ENCODE measurements at places on chromosomes 7 and 10. TPM values are rescaled to one million over a fixed set of nuclear protein-coding genes. Genes with fewer than 3 reads are reported as not detected.

Gene OPALIN
- total RNA-seq: not detected

- no peaks in the 10 kb centered on the region for H3K36me3 ChIP-seq
- H3K4me3 ChIP-seq: no peak overlapping the region
- DNase-seq: no peak
- peaks cover 10% of the 10 kb centered on the region for H3K27me3 ChIP-seq
- no peak overlapping the region for H3K27ac ChIP-seq
- H3K4me1 ChIP-seq: peaks cover 7% of the 10 kb centered on the region
These were observed 34.3 kb upstream of the HERPUD2 start for GRCh38 chr7:35729061-35729783.

DNA sequence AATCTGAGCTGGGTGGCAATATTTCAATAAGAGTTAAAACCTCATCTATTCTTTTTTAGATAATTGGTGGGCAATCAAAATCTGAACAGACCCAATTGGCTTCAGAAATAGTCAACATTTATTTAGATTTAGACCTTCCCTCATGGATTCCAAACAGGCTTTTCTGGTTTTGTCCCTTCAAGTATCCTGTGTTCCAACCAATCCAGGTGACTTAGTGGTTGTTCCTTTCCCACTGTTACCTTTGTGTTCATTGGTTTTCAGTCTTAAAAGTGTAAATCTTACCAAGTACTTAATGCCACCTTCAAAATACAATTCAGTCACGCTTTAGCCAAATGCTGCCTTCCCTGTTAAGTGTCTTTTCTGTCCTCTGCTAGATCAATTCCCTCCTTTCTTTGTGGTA, 85.9 kb downstream of the AHR start:
- DNase-seq: no peak
- no peak overlapping the region for H3K27ac ChIP-seq
- H3K27me3 ChIP-seq: peaks cover 1% of the 10 kb centered on the region
- H3K4me1 ChIP-seq: peaks cover 16% of the 10 kb centered on the region
- H3K4me3 ChIP-seq: no peak overlapping the region

GRCh38 chr10:133511408-133511807, 15.8 kb upstream of the CYP2E1 start:
- no peak overlapping the region for H3K4me3 ChIP-seq
- H3K36me3 ChIP-seq: no peaks in the 10 kb centered on the region
- H3K27ac ChIP-seq: no peak overlapping the region
- H3K4me1 ChIP-seq: no peaks in the 10 kb centered on the region
- peaks cover 1% of the 10 kb centered on the region for H3K27me3 ChIP-seq

- H3K4me3 ChIP-seq: peak overlapping the region; percentile 98
- H3K27me3 ChIP-seq: no peaks in the 10 kb centered on the region
- no peak for DNase-seq
- peaks cover 35% of the 10 kb centered on the region for H3K4me1 ChIP-seq
- H3K36me3 ChIP-seq: no peaks in the 10 kb centered on the region
These were observed 1.3 kb downstream of the PFKFB3 start for GRCh38 chr10:6204063-6204340.

- H3K27me3 ChIP-seq: peaks cover 6% of the 10 kb centered on the region
- no peak overlapping the region for H3K27ac ChIP-seq
- no peak for DNase-seq
- H3K4me1 ChIP-seq: peaks cover 7% of the 10 kb centered on the region
- H3K4me3 ChIP-seq: no peak overlapping the region
These were observed 204.3 kb downstream of the CCDC7 start for GRCh38 chr10:32650246-32650655.

DNA sequence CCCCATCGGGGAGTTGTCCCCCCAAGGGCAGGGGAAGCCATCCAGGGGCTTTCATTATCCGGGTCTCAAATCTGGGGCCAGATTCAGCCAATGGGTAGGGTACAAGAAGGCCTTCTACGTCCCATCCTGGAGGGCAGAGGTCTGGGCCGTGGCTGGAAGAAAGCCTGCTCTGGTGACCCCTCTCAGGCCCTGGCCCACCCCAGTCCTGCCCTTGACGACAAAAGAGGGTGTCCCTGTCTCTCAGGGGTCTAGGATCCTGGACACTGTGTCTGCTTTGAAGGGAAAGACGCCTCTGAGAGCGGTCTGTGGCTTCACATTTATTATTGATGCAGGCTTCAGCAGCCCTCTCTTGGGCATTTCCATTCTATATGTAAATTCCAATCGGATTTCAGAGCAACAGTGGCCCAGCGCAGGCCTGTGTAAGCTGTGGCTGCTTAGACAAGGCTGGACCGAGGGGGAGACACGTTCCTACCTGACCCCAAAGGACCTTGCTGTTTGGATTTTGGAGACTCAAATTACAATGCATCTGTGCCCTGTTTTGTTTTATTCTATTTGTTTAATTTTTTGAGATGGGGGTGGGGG, 83.2 kb upstream of the BAIAP2L1 start:
- H3K4me3 ChIP-seq: no peak overlapping the region
- DNase-seq: no peak
- no peaks in the 10 kb centered on the region for H3K4me1 ChIP-seq
- no peaks in the 10 kb centered on the region for H3K36me3 ChIP-seq
- peaks cover 11% of the 10 kb centered on the region for H3K27me3 ChIP-seq
